Natural killer cell (primary cell): ENCODE measurements at places on chromosomes 16 and 17. TPM values are rescaled to one million over a fixed set of nuclear protein-coding genes. Genes with fewer than 3 reads are reported as not detected.

- no peak for DNase-seq
- peaks cover 47% of the 10 kb centered on the region for H3K36me3 ChIP-seq
- H3K4me1 ChIP-seq = no peaks in the 10 kb centered on the region
- H3K4me3 ChIP-seq = no peak overlapping the region
- no peaks in the 10 kb centered on the region for H3K27me3 ChIP-seq
- no peak overlapping the region for H3K27ac ChIP-seq
Observed at GRCh38 chr17:82933911-82934310, 94.1 kb upstream of the ZNF750 start.

Gene NTN1
- 0.15 TPM for total RNA-seq

Gene HBA1
- not detected for total RNA-seq

DNA sequence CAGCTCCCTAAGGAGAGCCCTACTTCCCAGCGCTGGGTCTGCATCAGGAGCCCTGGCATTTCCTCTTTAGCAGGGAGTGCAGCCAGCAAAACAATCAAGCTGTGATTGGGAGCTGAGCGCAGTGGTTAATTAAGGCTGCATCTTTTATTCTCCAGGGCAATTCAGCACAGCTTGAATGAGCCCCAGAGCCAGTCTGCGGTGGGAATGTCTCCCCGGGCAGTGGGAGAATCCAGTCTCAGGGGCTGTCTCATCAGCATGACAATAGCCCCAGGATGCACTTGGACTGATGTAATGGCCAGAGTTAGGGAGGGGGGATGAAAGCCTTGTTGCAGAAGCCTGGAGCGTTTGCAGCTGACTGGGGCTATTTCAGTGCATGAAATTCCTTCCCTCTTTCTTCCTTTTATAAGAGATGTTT lies 292.6 kb upstream of the SOX9 start:
- DNase-seq = no peak
- H3K27me3 ChIP-seq = no peaks in the 10 kb centered on the region
- H3K4me3 ChIP-seq = no peak overlapping the region
- H3K27ac ChIP-seq = no peak overlapping the region
- no peaks in the 10 kb centered on the region for H3K4me1 ChIP-seq

DNA sequence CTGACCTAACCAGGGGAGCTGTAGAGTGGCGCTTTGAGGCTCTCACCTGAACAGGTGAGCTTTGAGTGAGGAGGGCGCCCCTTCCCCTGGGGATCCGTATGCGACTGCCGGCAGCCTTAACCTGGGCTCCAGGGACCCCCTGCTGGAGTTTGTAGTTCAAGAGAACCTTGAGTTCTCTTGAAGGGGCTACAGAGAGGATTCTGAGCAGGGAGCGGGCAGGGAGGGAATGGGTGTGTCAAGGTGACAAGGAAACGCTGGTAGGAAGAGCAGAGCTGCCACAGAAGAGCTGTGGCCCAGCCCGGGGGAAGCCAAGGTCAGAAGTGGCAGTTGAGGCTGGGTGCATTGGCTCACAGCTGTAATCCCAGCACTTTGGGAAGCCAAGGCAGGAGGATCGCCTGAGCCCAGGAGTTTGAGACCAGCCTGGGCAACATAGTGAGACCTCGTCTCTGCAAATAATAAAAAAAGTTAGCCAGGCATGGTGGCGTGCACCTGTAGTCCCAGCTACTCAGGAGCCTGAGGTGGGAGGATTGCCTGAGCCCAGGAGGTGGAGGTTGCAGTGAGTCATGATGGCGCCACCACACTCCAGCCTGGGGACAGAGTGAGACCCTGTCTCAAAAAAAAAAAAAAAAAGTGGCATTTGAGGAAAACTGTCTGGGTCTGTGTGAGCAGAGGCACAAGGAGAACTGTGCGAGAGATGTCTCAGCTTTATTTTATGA lies 1.2 kb downstream of the LLGL2 start:
- H3K36me3 ChIP-seq = peaks cover 13% of the 10 kb centered on the region
- DNase-seq = no peak
- H3K27ac ChIP-seq = peak overlapping the region; percentile 21
- peak overlapping the region; percentile 54 for H3K4me3 ChIP-seq

Gene CPHXL2
- total RNA-seq = not detected

GRCh38 chr17:40958086-40958953 lies 8.4 kb downstream of the KRT39 start:
- H3K27ac ChIP-seq = no peak overlapping the region
- H3K27me3 ChIP-seq = no peaks in the 10 kb centered on the region
- DNase-seq = no peak
- H3K36me3 ChIP-seq = no peaks in the 10 kb centered on the region
- no peak overlapping the region for H3K4me3 ChIP-seq
